RCC 7860 (cell line): ENCODE measurements at places on chromosomes 7 and 10.

GRCh38 chr7:6546498-6547251, 4.6 kb downstream of the GRID2IP start:
- no peak for DNase-seq

DNA sequence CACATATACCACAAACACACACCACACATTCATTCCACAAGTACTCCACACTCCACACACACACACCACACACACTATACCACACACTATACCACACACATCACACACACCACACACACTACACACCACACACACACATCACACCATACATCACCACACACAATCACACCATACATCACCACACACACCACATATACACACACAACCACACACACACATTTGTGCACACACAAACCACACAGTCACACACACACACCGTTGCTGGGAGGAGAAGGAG, 112.8 kb downstream of the PTPN20 start:
- DNase-seq = no peak

- DNase-seq = peak; percentile 47
Measured at GRCh38 chr10:102413053-102413705, 5.4 kb downstream of the PSD start.

DNA sequence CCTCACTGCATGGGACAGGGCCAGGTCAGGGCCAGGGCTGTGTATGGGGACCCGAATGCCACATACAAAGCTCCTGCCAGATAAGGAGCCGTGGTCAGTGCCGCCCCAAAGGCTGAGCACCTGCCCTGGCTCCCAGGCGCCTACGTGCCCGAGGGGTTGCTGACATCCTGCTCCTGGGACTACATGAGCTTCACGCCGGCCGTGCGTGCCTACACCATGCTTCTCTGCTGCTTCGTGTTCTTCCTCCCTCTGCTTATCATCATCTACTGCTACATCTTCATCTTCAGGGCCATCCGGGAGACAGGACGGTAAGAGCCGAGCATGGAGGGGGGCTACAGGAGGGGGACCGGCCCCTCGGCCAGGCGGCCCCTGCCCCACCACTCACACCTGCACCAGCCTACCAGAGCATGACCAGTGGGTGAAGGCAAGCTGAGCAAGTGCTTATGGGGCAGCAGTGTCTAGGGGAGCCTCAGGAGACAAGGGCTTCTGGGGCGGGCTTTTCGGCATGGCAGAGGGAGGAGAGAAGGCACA, 4.9 kb downstream of the OPN4 start:
- no peak for DNase-seq

DNA sequence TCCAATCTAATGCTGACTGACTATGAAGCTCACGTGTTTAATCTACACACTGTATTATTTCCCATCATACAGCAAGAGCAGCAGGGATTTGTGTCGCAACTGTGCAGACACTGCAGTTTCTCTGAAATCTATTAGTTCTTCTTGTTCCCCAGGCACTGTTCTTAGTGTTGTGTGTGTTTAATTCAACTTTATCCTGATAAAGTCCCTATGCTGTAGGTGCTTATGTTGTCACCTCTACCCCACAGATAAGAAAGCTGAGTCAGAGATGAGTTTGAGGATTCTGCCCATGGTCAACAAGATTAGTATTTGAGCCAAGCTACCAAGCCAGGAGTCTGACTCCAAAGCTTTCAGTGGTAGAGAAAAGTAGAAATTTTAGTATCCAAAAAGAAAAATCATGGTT, 22.5 kb upstream of the EPHB6 start:
- no peak for DNase-seq

DNA sequence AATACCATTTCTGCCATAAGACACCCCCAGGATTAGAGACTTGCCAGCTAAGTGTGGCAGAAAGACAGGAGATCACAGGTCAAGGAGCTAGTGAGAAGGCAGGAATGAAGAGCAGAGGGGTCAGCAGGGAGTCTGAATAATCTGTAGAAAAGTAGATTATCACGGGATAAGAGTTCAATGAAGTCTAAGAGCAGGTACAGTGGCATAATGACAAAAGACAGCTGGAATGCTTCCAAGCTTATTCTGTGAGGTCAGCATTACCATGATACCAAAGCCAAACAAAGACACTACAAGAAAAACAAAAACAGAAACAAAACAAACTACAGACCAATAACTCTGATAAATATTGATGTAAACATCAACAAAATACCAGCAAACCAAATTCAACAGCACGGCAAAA, 20.8 kb downstream of the PILRA start:
- DNase-seq = no peak

GRCh38 chr10:130463876-130464364, 327.7 kb downstream of the GLRX3 start:
- DNase-seq = no peak

DNA sequence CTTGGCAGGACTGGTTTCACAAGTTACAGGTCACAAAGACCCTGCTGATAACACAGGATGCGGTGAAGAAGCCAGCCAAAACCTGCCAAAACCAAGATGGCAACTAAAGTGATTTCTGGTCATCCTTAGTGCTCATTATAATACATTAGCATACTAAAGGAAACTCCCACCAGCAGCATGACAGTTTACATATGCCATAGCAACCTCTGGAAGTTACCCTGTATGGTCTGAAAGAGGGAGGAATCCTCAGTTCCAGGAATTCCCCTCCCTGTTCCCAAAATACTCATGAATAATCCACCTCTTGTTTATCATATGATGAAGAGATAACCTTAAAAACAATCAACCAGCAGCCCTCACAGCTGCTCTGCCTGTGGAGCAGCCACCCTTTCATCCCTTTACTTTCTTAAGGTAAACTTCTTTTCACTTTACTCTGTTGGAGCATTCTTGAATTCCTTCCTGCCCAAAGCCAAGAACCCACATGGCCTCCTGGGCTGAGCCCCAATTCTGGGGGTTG, 21.9 kb downstream of the DPY19L1 start:
- DNase-seq = no peak

DNA sequence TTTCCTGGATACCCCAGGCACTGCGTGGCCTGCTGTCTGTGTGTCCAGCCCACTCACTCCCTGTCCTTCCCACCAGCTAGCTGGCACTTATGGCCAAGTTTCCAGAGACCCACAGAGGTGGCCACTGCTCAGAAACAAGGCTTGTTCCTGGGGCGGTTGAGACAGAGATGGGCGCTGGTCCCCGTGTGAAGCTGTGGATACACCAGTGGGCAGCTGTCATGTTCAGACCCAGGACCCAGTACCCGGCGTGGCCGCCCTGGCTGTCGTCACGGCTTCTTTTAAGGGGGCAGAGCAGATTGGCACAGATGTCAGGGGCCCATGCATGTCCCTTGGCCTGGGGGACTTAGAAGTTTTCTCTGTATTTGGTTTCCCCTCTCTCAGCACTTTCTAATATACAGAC, 36.3 kb downstream of the FOXL3 start:
- DNase-seq = no peak

GRCh38 chr7:97818066-97818663, 54.0 kb downstream of the ASNS start:
- DNase-seq = no peak

DNA sequence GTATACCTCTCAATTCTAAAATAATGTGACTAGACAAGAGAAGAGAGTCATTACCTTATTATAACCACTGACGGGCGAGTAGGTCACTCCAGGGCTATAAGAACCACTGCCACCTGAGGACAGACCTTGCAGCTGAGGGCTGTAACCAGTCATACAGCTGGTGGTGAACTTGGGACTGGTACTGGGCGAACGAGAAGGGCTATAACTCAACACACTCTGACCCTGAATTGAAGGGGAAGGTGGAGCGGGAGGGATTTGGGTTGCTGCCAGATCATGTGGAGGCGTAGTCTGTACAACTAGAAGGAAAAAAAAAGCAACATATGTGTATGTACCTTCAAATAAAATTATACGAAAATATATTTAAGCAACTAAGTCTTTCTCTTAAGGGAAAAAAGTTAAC, 3.4 kb downstream of the TMEM209 start:
- DNase-seq = no peak

GRCh38 chr7:151590071-151590849, 70.6 kb upstream of the RHEB start:
- DNase-seq = no peak

DNA sequence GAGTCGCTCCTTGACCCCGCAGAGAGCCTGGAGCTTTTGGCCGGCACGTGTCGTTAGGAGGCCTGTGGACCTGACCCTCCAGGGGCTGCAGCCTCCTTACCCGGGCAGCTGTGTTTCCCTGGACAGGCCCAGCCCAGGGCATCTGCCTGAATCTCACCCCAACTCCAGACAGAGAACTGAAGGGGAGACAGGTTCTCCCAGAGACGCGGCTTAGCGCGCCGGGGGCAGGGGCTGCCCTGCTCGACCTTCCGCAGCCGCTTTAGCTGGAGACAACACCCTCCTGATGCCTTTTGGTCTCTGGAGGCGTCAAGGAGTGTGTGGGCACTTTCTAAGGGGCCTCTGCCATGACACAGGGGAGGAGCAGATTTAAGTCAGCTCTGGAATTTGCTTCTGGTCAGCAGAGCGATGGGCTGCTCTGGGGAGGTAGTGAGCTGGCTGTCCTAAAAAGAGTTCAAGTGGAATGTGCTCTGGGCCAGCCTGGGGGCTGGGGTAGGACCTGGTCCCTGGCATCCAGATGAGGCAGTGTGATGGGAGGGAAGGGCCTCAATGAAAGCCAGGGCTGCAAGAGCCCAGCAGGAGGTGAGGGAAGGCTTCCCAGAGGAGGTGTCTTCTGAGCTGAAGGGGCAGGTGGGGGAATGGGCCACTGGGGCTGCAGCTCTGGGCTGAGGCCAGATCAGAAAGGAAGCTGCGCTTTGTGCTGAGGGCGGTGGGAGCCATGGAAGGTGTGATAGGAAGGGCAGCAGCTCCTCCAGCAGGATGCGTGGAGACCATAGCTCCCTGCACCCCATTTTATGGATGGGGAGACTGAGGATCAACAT, 5.8 kb downstream of the GRIFIN start:
- DNase-seq = no peak

DNA sequence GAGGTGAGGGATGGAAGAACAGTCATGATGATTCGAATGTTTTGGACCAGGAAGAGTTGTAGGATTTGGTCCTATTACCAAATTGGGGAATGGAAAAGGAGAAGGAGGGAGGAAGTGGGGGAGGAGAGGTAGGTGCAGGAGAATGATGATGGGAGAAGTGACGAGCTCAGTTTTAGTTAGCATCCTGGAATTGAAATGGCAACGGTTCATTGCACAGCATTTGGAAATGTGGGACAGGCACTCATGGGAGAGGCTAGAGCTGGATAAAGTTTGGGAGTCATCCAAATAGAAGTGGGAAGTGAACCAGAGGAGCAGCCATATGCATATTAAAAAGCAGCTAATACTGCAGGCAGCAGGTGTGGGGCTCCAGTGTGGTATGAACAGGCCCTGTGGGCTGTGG, 253.6 kb downstream of the SORCS3 start:
- no peak for DNase-seq

- DNase-seq = peak; percentile 34
Measured at GRCh38 chr7:156640949-156641485, 443 bp downstream of the RNF32 start.

GRCh38 chr10:43093423-43094076, 16.7 kb downstream of the RET start:
- no peak for DNase-seq

GRCh38 chr7:119630406-119630969, 642.5 kb upstream of the KCND2 start:
- no peak for DNase-seq

GRCh38 chr10:70920519-70920918, 32.2 kb upstream of the PCBD1 start:
- no peak for DNase-seq

DNA sequence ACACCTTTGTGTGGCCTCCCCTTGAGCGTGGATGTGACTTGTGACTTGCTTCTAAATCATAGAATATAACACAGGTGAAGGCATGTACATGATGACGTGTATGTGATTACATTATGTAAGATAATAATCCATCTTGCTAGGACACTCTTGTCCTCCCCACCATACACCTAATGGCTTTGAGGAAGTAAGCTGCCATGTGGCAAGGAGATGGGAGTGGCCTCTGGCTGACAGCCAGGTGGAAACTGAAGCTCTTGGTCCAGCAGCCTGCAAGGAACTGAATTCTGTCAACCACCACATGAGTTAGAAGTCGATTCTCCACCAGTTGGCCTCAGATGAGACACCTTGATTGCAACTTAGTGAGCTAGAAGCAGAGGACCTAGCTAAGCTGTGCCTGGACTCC, 67.4 kb upstream of the ELN start:
- no peak for DNase-seq

GRCh38 chr7:143460271-143460979, 17.2 kb downstream of the TAS2R60 start:
- no peak for DNase-seq

DNA sequence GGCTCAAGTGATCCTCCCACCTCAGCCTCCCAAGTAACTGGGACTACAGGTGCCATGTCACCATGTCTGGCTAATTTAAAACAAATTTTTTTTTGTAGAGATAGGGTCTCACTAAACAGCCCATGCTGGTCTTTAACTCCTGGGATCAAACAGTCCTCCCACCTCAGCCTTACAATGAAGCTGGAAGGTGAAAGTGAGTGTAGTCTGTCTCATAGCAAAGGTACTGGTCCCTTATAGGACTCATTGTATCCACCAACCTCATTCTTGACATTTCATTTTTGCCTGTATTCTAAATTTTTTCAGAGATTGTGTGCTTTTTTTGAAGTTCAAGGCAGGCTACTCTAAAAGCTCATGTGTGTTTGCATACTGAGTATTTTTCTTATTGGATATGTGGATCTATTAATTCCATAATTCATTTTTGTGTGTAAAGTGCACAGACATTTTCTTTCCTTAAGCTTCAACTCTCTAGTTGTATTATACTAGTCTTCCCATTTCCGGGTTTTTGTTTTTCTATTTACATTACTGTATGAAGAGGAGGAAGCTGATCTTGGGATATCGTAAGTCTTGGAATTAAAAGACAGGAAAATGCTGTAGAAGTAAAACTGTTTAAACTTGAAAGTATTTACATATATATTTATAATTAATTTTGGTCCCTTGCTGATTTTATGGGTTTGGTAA, 13.3 kb downstream of the KMT2E start:
- DNase-seq = no peak

DNA sequence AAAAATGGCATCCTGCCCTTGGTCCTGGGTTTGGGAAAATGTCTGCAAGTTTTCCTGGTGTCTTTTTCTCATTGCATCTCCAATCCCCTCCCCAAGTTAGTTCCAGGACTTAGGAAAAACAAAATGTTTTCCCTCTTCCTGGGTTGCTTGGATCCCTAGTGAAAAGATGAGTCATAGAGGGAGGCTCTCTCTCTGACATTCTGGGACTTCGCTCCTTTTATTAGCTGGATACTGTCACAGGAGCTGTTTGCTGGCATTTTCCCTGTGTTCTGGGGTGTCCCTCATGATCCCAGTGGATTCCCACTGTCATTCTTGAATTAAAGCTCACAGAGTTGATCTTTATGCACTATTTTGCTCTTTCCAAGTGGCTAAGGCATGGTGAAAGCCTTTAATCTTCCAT, 316.4 kb upstream of the MBL2 start:
- DNase-seq = no peak

GRCh38 chr7:134451656-134452055, 7.2 kb downstream of the AKR1B1 start:
- DNase-seq = no peak
